Activated T-helper 1 cell treated with anti-CD3 and anti-CD28 coated beads, Interleukin-12 subunit alpha, Interleukin-12 subunit beta, Interleukin-2, Interleukin-4 antibody, amounts not matched to agents 30 ng/mL and 10 ng/mL and 1 ng/mL, durations not matched to agents 14 hours and 24 hours and 36 hours (primary cell): ENCODE measurements at places on chromosomes 5 and 9.

DNA sequence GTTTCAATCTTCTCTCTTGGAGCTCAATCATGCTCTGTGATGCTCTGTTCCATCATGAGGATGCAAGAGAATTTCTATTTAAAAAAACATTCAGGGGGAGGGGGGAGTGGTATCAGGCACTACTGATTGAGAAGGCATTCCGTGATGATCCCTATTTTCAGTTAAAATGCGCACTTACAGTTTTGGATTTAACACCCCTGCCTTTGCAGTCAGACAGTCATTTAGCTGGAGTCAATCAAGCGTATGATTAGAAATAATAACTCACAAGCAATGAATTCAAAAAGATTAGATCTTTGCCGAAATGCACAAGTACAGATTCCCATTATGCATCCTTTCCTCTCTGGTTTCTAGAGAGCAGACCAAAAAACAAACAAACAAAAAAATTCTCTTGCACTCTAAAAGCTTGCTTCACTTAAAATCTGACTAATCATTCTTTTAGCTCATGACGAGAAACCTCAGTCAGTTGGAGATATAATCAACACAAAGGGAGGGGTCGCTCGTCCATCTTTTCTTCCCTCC, 55.4 kb downstream of the EFNA5 start:
- no peak overlapping the region for H3K4me3 ChIP-seq
- H3K27ac ChIP-seq = no peak overlapping the region
- no peak for DNase-seq
- H3K4me1 ChIP-seq = no peaks in the 10 kb centered on the region

DNA sequence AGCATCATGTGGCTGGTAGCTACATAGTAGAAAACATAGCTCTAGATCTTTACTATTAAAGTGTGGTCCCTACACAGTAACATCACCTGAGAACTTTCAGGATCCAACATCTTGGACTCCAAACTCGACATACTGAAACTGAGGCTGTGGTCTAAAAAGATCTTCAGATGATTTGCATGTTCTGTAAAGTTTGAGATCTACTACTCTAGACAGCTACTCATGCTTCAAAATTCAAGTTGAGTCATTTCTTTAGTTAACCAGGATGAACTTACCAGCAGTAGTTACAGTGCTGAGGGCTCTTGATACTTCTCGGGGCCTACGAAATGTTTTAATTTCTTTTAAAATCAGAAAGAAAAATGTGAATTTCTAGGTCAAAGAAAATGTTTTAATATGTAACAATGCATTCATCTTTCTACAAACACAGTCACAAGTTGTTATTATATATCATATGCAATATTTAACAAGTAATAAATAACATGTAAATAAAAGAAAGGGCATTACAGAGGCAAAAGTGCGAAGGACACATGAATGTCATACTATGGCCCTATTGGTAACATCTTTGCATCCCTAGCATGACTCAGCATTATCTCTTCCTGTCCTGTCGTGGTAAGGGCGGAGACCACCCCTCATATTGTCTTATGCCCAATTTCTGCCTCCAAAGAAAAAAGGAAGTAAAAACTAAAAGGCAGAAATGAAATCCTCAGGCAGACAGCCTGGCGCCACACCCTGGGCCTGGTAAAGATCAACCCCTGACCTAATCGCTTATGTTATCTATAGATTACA, 563.9 kb upstream of the TLE4 start:
- DNase-seq = no peak
- no peaks in the 10 kb centered on the region for H3K4me1 ChIP-seq
- no peak overlapping the region for H3K27ac ChIP-seq

- H3K27ac ChIP-seq = no peak overlapping the region
- H3K4me1 ChIP-seq = no peaks in the 10 kb centered on the region
- H3K36me3 ChIP-seq = no peaks in the 10 kb centered on the region
- no peaks in the 10 kb centered on the region for H3K27me3 ChIP-seq
These were observed 38.9 kb downstream of the GABRB2 start for GRCh38 chr5:161507591-161507990.

DNA sequence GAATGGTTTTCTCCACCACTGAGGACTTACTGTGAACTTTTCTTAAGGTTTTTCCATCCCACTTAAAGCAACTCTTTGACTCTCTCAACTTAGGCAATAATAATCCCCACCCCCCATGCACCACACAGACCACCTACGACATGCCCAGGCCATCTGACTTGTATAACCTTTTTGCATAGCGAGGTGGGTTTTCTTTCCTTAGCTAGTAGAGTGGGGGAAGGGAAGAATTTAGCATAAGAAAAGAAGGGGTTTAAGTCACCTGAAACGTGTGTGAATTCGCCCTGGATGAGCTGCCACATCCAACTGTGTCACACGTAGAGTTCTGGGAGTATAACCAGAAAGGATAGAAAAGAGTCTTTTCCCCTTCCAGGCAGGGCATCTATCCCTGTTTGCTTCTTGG, 262.7 kb downstream of the YTHDC2 start:
- no peak overlapping the region for H3K4me3 ChIP-seq
- H3K4me1 ChIP-seq = no peaks in the 10 kb centered on the region
- no peaks in the 10 kb centered on the region for H3K27me3 ChIP-seq
- DNase-seq = no peak

DNA sequence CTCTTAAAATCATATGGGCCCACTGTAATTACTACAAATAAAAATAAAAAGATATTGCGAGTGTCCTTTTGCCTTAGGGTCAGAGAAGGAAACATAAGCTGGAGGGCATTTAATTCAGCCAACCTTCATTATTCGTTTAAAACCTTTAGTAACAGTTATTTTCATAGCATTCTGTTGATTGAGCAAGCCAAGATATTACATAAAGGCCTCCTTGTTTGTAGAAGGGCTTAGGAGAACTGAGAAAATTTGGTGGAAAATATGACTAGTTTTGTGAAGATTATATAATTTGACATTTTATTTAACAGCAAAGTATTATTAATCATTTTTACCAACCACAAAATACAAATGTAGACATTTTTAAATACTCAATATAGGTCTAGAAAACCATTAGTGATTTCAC, 62.2 kb downstream of the COX7C start:
- no peaks in the 10 kb centered on the region for H3K4me1 ChIP-seq
- DNase-seq = no peak
- no peaks in the 10 kb centered on the region for H3K27me3 ChIP-seq
- no peak overlapping the region for H3K27ac ChIP-seq
